ENCODE measurements at places on chromosomes 6 and 20.

DNA sequence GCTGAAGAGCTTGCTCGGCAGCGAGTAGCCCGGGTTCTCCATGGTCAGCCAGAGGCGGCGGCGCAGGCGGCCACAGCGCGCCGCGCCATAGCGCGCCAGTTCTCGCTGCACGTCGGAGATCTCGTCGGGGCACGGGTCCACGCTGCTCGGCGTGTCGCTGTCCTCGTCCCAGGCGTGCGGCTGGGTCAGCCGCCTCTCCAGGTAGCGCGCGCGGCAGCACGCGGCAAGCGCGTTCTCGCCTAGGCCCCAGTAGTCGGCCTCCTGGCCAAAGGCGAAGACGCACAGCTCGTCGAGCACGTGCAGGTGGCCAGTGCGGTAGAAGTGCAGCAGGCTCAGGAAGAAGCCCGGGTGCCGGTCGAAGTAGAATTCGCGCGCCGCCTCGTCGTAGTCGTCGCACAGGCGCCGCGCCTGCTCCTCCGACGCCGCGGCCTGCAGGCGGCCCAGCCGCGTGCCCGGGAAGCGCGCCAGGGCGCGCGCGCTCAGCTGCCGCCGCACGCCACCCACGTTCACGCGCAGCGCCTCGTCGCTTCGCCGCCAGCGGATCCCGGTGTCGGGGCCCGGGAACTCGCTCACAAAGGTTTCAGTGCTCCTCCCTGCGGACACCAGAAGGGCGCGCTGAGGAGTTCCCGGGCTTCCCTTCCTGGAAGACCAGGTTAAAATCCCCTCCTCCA lies 2.7 kb downstream of the KCNS1 start:
- DNase-seq = no peak

DNA sequence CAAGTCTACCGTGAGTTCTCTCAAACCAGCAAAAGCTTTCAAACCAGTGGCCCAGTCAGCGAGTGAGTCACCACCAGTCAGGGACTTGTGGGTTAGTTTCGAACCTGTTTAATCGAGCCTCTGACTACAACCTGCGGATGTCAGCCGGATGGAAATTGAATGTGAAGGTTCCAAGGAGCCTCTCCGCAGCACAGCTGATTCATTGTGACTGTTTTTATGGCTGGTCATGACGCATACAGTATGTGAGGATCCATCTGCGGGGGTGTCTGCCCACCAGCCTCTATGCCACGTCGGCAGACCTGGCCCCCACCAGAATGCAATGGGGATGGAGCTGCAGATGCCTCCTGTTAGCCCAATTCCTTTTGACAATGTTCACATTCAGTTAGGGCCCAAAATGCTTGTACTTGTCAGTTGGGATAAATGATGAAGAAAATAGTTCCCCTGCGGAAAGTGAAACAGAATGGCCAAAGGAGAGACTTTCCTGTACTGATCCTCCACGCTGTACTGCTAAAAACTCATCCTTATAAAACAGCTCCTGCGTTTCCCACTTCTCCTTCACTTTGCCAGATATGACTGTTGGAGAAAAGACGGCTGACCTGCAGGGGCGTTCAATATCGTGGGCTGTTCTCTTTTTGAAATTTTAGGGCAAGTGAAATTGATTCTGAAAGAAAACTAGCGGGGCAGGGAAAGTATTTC lies 206.6 kb downstream of the TFAP2B start:
- DNase-seq = no peak

DNA sequence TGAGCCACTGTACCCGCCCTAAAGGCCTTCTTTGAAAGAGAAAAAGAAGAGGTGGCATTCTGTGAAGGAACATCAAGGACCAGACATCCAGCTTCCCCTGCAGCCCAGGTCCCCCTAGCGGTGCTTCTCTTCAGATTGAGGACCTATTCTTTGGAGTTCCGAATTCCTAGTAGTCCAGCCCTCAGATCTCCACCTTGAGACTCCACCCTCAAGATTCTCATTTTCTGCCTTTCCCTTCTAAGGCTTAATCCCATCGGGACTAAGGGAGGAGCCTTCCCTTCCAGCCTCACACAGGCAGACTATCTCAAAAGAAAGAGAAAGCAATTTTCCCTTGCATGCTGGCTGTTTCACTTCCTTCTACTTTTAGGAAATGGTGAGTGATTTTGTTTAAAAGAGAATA lies 32.5 kb downstream of the MUC22 start:
- DNase-seq = no peak

DNA sequence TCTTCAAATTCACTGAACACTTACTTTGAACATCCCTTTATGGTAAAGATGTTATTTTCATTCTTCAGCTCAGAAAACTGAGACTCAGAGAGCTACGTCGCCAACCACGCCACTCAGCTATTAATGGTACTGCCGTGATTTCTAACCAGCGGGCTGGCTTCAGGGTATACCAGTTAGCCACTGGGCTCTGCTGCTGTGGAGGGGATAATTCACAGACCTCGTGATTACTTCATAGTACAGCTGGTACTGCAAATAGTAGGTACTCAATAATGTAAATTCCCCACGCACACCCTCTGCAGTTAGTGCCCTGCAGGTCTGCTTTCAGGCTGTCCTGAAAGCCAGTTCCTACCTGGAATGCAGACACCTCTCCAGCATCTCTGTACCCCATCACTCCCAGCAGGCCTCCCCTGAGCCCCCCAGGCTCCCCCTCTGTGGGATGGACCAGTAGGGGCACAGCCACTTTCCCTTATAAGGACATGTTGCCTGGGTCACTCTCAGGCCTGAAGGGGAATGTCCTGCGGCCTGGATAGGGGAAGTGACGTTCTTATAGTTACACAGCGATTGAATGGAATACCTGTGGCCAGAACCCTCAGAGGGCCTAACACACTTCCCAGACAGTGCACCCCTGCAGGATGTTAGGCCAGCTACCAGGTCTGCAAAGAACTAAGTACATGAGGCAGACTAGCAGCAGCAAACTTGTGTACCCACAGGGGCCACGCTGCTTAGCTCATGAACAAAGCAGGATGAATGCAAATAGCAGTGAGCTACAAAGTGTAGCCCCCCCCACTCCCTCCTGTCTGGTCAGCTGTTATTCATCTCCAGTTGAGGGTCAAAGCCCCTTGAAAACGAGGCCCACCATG lies 1.3 kb upstream of the OCSTAMP start:
- no peak for DNase-seq

DNA sequence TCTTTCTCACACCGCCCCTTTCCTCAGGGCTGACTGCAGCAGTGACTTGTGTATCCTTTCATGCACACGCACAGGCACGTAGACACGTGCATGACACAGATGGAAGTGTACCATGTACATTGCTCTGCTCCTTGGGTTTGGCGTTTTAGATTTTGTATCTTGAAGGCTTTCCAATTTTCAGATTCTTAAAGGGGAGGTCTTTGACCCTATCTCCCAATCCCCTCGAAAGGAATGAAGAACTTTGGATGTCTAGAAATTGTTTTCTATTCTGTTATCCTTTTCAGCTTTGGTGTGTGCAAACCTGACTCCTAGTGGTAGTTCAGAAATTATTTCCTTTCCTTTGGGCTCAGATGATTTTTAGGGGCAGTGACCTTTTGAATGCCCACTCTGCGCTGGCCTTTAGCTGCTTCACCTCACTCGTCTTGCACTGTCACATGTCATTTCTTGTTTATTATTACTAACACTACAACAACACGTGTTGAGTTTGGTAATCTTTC lies 63.0 kb downstream of the HIVEP1 start:
- DNase-seq = no peak

DNA sequence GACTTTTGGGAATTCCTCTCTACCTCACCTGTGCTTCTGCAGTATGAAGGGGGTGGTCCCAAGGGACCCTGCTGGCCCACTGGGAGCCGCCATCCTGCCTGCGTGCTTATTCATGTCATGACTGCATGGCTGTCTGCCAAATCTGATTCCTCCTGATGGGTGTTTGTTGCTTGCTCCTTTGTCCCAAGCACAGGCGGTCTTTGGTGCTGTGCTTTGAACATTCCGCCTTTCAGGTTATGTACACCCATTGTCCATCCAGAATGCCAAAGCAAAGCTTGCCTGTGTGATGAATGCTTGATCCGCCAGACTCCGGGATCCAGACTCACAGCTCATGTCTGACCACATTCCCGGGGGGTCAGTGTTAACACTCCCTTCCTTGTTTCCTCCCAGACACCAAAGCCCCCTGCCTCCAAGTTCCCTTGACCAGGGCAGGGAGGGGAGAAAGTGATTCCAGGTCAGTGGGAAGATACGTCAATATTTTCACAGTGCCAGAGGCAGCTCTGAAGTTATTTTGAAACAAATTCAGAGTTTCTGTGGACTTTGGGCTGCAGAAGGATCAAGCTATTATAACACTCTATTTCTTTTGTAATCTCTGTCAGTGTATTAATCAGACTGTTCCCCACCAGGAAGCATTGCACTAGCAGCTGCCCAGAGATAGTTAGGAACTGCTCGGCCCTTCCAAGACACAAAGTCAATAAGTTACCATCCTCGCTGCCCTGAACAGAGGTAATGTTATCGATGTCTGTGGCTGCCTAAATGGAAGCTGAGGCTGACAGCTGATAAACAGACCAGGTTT lies 9.5 kb downstream of the DAAM2 start:
- no peak for DNase-seq

DNA sequence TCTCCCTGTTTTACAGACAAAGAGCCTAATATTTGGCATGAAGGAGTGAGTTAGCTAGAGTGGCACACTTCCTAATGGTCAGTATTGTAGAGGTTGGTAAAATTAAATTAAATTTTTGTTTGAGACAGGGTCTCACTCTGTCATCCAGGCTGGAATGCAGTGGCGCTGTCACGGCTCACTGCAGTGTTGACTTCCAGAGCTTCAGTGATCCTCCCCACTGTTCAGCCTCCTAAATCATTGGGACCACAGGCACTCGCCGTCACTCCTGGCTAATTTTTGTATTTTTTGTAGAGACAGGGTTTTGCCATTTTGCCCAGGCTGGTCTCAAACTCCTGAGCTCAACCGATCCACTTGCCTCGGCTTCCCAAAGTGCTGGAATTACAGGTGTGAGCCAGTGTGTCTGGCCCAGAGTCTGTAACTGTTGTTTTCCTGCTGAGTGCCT lies 70.9 kb downstream of the SCAND1 start:
- no peak for DNase-seq

DNA sequence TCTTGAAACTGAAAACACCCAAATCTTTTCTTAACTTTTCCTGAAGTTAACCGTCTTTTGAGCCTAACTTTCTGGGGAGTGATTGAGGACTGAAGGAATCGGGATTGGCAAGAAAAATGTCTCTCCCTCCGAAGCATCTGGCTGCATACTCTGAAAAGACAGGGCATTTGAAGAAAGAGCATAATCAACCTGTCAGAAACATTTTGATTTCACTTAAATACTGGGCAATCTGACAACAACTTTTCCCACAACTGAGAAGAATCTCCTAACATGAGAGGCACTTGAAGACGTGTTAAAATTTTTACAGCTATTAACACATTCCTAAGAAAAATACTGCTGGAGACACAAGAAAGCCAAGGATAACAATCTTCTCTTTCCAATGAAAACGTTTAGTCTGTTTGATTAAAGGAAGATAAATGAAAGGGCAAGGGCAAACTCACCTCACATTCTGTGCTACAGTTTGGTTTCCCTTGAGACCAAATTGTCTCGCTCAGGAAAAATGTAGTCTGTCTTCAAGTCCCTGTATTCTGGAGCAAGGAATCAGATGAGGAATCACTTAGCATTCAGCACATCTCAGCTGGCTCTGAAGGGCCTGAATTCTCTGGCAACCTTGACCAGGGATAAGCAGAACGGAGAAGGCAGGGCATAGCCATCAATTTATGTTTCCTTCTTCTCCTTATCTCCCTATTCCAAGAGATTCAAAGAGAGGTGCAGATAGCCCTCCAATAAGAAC lies 76.1 kb downstream of the TBX18 start:
- no peak for DNase-seq

- DNase-seq = no peak
Observed at GRCh38 chr6:143323729-143324470, 126.6 kb downstream of the ADAT2 start.

GRCh38 chr20:50100552-50100951 lies 12.4 kb downstream of the UBE2V1 start:
- no peak for DNase-seq

DNA sequence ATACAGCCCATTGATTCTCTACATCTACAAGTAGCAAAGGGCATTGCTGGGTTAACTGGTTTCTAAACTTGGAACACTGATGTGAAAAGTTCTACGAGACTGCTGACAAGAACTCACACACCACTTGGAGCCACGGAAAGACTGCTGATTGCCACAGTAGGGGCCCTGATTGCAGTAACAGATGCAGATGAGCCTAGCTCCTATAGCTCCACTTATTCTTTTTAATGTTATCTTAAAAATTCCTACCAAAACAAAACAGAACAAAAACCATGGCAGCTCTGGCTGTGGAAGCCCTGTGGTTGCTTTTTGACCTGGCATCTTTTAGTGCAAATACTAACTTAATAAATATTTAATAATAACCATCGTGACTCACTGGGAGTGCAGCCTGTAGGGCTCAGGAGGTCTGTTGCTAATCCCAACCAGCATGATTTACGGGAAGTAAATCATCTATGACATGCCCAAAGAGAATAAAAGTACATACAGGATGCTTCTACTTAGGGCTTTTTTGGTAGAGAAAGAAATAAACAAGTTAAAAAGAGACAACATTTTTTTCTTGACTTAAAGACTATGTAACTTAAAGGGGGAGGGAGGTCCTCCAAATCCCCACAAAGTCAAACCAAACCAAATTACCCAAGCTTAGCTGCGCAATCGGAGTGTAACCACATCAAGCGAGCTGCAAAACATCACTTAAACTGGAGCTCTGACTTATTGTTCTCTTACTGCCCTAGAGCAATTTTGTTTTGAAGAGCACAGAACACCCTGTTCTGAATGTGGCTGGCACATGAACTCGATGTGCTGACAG lies 87.2 kb downstream of the FKBP5 start:
- DNase-seq = no peak

- no peak for DNase-seq
Observed at GRCh38 chr6:12614456-12614855, 102.1 kb upstream of the PHACTR1 start.

- no peak for DNase-seq
Observed at GRCh38 chr20:38903335-38903734, 22.9 kb upstream of the FAM83D start.

GRCh38 chr6:106098383-106099234 lies 12.5 kb downstream of the PRDM1 start:
- no peak for DNase-seq

GRCh38 chr20:33822423-33822822 lies 11.3 kb downstream of the CHMP4B start:
- no peak for DNase-seq
